ENCODE measurements at places on chromosomes 7 and 10.

DNA sequence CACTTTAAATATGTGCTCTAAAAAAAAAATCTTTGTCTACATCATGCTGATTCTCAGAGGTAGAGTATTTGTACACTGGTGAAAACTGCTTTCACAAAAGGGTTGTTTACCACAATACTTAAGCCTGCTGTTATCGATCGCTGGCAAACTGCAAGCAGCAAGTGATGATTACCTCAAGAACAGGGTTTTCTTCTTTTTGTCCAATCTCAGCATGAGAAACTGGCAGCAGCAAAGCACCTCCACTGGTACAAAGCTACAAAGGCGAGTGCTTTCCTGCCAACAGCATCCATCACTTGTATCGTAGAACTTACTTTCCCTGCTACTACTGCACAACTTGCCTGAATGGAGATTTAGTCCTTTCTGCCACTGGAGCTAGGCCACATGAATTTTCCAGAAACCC, 276.5 kb downstream of the DGKB start:
- no peak for DNase-seq

DNA sequence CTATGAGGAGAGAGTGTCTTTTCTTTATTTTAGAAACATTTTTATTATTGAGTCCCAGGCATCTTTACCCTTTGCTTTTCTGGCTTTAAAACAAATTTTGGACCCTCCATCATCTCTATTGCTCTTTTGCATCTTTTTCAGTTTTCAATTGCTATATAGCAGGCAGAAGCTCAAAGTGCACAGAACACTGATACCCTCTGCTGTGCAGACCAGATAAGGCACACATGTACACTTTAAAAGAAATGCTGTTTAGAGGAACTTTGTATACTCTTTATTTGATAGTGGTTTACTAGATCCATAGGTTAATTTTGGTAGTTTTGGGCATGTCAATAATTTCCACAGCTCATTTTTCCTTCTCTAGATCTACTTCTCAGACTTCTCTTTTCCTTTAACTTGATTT, 324.2 kb downstream of the SH2D4B start:
- DNase-seq = no peak

DNA sequence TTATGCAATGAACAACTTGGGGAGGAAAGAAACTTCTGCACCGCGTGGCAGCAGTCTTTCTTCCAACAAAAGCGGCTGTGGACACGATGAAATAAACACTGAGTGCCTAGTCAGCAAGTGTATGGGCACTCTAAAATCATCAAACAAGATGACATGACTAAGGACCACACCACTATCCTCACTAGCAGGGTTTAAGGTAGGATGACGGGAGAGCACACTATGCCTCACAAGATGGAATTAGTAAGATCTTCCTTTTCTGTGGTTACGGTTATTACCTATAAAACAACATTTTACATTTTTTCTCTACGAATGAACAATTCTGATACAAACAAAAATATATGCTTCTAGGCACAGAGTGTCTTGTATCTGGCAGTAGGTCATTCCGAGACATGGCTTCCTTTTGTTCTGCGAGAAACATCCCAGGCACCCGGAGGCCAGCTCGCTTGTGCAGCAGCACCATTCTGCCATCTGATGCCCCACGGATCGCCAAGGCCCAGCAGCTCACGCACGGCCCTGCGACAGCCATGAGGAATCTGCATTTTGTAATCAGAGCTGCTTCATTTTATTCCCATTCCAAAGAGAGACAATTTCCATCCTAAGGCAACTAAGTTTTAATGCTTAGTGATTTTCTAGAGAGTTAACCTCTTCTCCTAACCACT, 54.1 kb upstream of the NCAPG2 start:
- no peak for DNase-seq

- no peak for DNase-seq
Observed at GRCh38 chr7:30396389-30396788, 82.2 kb downstream of the NOD1 start.

DNA sequence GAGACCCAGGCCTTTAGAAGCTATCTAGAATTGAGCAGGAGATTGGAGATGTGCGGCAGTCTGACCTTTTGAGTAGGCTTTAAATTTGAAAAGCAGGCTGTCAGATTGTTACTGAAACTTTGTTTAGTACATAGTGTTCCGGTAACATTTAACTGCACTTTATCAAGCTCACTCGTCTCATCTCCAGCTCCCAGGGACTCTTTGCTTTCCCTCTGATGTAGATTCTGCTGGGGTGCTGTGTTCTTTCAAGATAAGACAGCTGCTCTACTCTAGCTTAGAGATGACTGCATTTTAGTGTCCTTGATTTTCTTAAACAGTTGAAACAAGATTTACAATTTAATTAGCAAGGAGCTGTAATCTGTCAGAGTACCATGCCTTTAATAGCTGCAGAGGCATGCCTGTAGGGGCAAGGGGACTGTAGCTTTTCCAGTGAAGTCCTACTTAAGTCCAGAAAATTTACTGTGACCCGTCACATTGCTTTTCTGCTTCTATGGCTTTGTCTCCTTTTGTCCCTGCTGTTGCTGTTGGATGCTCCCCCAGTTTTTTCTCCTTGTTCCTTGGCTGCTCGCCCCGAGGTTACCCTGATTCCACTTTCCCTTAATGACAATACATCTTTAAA, 56.4 kb upstream of the MTPN start:
- DNase-seq = no peak

- DNase-seq = no peak
Observed at GRCh38 chr10:29835055-29835454, 200.3 kb upstream of the SVIL start.

DNA sequence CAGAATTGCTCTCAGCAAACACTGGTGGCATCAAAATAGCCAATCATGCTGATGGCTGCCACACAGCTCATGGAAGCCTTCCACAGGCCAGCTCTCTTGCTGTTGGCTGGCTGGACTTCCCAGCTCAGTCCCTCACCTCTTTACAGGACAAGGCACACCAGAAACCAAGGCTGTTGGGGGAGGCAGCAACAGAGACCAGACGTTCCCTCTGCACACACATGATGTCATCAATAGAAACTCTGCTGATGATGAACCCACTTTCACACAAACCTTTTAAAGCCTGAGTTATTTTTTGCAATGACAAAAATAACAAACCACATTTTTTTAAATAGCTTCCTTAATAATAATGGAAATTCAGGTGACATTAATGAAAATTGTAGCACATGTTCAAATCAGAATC, 300.9 kb upstream of the C7orf33 start:
- DNase-seq = no peak

DNA sequence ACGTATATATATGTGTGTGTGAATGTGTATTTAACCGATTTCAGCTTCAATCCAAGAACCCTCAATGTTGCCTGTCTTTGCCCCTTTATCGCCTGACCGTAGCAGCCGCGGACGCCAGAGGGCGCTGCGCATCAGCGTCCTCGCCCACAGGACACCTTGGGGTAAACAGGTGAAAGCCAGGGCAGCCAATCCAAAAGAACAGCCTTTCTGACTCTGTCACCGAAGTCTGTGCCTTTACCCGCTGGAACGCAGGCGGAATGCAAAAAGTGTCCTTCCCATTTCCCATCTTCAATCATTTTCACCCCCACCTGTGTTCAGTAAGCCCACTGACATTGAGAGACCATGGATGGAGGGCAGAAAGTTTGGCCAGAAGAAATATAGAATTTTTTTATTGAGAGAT, 3.6 kb downstream of the NXPH1 start:
- peak; percentile 14 for DNase-seq

- DNase-seq = no peak
Observed at GRCh38 chr10:70493660-70494234, 15.2 kb downstream of the PALD1 start.

- DNase-seq = no peak
Observed at GRCh38 chr10:48607356-48608278, 2.7 kb upstream of the ARHGAP22 start.

DNA sequence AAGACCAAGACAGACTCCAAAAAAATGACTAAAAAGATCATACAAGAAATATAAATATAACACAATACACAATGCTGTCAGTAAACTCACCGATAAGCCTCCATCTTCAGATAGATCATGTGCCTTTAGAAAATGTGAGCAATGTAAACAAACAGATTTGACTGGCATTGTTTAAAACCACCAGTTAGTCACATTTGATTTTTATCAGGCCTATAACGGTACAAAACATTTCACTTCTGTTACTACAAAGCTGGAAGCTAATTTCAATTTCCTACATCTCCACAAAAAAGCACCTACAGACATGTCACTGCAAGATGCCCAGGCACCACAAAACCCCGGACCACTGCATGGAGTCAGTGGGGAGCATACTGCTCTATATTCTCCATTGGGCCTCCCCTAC, 18.9 kb downstream of the SGMS1 start:
- no peak for DNase-seq

DNA sequence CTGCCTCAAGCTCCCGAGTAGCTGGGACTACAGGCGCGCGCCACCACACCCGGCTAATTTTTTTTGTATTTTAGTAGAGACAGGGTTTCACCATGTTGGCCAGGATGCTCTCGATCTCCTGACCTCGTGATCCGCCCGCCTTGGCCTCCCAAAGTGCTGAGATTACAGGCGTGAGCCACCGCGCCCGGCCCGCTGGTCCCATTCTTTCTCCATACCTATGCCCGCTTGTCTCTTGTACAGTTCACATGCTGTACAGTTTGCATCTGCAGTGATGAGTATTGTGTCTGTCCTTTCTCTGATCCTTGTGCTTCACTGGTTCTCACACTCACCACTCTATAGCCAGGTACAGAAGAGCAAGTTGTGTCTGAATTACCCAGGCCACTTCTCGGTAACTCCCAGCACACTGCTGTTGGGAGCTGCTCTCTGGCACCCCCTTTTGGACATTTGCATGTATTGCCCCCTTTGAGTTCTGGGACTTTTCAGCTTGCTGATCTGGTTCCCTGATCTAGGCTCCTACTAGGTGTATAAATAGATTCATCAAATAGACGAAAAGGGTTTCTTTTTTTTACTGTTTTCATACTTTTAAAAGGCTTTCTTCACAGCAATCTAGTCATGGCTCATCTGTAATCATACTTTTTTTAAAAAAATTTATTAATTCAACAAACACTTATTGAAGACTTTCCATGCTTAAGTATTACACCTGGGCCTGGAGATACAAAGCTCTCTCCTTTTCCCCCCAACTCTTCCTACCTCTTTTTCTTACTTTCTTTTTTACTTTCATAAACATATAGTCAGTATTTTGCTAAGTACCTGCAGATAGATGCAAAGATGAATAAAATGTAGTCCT, 53.5 kb downstream of the AOAH start:
- DNase-seq = peak; percentile 52

DNA sequence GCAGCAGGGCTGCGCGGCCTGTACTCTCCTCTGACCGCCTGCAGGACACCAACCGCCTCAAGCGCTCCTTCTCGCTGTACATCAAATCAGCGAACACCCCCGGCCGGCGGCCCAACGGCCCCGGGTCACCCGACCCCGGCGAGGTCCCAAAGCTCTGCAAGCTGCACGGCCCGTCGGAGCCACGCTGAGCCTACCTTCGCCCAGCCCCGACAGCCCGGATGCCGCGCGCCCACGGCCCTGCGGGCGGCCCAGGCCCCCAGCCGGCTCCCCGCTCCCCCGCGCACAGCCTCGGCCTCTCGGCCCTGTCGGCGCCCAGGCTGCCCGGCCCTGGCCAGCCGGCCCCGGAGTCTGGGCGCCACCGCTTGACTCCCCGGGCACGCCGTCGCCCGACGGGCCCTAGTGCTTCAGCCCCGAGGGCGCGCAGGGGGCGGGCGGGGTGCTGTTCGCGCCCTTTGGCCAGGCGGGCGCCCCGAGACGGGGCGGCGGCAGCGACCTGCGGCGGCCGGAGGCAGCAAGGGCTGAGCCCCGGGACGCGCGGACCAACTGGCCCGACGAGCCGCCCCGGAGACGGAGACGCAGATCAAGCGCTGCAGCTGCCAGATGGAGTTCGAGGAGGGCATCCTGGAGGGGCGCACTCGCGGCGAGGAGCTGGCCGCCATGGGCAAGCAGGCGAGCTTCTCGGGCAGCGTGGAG, 11.1 kb upstream of the SEC24C start:
- DNase-seq = no peak

DNA sequence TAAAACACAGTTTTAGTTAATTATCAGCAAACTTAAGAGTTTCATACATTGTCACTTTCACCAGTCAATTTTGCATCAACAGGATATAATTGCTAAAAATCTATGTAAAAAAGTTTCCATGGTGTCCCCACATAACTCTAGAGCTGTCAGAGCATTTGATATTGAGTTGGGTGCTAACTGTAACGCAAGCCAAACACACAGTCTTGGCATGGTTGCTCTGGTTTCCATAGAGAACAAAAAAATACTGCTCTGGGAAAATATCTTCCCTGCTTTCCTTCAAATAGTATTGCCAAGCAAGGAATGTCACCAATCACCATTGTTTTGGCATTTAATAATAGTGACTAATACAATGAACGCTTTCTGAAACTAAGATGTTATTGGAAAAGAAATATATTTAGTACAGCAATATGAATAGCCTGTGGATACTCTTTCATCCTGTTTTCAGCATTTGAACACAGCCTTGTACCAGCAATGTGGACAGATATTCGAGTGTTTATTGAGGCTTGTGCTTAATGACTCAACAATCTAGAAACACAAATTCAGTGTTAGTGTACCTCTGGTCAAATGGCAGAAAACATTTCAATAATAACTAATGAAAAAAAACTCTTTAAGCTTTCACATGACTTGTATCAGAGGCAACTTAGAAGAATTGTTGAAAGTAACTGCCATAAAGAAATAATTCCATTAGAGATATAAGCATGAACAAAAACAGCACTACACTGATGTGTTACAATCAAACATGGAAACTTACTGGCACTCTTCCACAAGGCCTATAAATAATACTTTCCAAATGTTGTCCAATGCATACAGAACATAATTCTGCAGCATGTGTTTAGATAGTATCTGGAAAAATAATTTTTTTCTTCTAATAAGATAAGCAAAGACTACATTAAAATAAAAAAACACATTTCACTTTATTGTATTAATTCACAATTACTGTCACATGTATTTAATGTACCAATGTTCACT, 1469.5 kb upstream of the CELF2 start:
- no peak for DNase-seq

DNA sequence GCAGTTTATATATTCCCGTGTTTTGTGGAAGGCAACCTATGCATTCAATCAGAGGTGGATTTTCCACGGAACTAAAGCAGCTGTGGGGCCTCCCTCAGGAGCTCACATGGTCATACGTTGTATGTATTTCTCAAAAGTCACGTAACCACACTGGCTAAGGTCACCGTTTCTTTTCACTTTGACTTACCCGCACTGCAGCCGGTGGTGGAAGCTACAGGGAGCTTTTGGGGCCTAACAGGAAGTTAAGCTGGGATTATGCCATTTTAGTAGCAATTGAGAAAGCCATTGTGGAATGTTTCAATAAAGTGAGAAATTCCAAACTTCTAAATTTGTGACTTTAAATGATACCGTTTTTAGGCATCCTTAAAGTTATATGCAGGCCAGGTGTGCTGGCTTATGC, 111.2 kb upstream of the KLF6 start:
- no peak for DNase-seq

DNA sequence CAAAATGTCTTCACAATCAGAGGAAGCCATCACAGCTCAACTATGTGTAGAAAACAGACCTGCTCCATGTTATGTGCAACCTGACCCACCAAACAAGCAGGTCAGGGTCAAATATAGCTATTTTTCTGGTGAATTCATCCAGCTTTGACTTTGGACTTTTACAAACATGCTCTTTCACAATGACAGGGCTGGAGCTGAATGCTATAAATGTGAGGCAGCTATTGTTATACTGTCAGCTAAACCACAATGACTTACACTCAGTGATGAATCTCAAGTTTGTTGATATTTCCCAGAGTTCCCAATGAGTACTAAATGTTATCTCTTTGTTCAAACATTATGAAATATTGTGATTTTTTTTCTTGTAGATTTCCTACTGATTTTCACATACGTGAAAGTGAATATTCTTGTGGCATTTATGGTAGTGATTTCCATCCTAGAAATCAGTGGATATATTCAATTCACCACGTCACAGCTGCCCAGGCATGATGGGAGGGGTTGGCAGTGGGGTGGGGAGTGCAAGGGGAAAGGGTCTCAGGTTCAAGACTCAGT, 2.5 kb upstream of the ITIH2 start:
- DNase-seq = no peak
